ENCODE measurements at places on chromosomes 1 and 21.

- DNase-seq: no peak
These were observed 16.7 kb downstream of the SLC44A3 start for GRCh38 chr1:94836891-94837290.

DNA sequence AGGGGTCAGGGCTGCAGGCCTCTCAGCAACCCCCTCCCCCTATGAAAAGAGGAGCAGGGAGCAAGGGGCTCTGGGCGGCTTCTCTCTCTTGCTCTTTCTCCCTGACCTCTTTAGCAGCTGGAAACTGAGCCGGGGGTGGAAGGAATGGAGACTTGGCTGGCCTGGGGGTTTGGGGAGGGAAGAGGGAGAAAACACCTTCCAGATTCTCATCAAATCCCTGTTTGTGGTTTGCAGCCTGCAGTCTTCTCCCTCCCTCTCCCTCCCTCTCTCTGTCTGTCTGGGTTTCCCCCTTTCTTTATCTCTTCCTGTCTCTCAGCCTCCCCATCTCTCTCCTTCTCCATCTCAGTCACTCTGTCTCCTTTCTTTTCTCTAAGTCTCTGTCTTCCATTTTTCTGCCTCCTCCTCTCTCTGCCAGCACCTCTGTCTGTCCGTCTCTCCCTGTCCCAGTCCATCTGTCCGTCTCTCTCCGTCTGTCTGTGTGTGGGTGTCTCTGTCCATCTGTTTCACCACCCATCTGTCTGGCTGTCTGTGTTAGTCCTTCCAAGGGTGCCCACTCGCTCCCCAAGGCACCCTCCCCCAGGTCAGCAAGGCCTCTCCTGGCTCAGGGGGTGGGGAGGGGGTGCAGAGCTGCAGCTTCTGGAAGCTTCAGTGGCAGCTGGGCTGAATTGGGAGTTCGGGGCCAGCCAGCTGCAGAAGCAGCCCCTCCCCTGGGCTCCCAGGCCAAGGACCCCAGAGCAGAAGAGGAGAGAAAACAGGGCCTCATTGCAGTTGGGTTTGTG lies 6.2 kb downstream of the AHDC1 start:
- DNase-seq: no peak

GRCh38 chr1:9730096-9730901 lies 78.8 kb downstream of the PIK3CD start:
- no peak for DNase-seq

DNA sequence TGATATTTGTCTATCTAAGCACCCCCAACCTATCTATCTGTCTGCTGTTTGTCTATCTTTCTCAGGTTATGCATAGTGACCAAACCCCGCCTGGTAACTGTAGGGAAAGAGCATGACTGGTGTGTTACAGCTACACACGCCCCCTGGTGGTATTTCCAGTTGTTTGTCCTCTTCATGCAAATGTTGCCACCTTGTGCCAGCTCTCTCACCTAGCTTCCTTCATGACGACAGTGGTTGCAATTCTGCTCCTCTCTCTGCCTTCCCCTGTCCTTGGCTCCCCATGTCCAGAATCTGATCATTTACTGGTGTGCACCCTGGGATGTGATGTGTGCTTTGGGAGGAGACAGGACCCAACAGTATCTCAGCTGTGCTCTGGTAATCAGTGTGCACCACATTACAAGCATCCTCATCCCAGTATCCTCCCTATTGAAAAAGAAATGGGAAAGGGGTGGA lies 8.1 kb upstream of the INKA2 start:
- DNase-seq: no peak

- no peak for DNase-seq
These were observed 25.2 kb upstream of the TDRD10 start for GRCh38 chr1:154476791-154477190.

DNA sequence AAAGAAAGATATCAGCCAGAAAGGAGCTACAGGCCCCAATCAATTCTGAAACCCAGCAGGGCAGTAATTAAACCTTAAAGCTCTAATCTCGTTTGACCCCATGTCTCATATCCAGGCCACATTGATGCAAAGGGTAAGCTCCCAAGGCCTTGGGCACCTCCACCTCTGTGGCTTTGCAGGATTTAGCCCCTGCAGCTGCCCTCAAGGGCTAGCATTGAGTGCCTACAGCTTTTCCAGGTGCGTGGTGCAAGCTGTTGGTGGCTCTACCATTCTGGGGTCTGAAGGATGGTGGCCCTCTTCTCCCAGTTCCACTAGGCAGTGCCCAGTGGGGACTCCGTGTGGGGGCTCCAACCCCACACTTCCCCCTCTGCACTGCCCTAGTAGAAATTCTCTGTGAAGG lies 429.9 kb downstream of the NPHP4 start:
- DNase-seq: no peak

- no peak for DNase-seq
These were observed 3.5 kb upstream of the CD244 start for GRCh38 chr1:160866001-160866694.

- peak; percentile 85 for DNase-seq
These were observed 5.4 kb downstream of the TRIM62 start for GRCh38 chr1:33176362-33176850.

- no peak for DNase-seq
These were observed 548.5 kb upstream of the NEGR1 start for GRCh38 chr1:72830606-72831390.

DNA sequence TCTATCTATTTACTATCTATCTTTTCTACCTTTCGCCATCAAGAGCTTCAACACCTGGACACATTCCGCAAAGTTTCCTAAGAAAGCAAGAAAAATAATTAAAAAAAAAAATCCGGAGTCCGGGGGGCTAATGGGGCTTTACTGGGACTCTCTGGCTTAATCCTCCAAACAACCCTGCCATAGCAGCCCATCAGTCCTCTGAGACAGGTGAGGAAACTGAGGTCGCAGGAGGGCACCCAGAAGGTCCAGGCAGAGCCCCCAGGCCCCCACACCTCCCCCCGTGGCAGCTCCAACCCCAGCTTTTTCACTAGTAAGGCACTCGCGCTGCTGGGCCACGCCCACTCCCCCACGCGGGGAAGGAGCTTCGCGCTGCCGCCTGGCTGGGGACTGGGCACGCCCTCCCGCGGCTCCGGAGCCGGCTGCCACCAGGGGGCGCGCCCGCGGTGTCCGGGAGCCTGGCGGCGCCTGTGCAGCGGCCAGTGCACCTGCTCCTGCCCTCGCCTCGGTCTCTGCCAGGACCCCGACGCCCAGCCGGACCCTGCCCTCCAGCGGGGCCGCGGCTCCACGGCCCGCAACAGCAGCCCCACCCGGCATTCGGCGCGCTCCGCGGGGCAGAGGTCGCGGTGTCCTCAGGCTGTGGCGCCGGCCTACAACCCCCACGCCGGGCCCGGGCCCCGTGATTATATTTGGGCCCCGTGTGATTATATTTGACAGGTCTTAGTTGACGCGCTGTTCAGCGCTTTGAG lies 54.1 kb upstream of the SAMD11 start:
- no peak for DNase-seq

GRCh38 chr1:226520640-226521355 lies 27.8 kb upstream of the STUM start:
- no peak for DNase-seq

- no peak for DNase-seq
These were observed 3.7 kb upstream of the ACTRT2 start for GRCh38 chr1:3017440-3018050.

- DNase-seq: no peak
These were observed 47.6 kb upstream of the GJA5 start for GRCh38 chr1:147808025-147808424.

DNA sequence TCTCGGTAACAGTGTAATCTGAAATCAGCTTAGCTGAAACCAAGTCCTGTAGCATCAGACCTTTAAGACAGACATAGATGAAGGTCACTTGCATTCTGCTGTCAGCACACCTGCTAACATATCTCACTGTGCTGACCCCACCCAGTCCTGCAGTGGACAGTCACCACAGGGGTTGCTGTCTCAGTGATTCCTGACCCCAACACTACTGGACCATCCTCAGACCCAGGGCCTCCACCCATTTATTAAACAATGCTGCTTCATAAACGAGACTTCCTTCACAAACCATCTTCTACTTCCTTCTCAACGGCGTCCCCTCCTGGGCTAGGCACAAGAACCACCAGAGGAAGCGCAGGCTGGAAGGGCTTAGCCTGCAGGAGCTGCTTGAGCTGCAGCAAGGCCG lies 17.8 kb upstream of the LSS start:
- DNase-seq: no peak

- DNase-seq: no peak
These were observed 77.9 kb downstream of the LAMC1 start for GRCh38 chr1:183101081-183101480.

- DNase-seq: no peak
These were observed 6.8 kb upstream of the NFYC start for GRCh38 chr1:40684669-40685068.

DNA sequence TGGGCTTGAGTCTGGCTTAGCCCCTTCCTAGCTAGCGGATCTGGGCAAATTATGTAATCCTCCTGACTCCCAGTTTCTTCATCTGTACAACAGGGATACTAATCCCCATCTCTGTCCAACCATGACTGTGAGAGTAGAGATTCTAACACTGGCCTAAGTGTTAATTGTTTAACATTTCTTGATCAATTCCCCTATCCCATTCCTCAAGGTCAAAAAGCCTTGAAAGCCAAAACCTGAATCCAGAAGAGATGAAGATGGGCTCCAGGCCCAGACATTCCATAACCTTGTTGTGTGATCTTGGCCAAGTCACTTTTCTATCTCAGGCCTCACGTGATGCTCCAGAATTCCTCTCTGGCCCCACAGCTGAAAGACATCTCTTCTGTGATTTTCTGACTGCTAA lies 18.8 kb upstream of the PHLDA3 start:
- no peak for DNase-seq

GRCh38 chr1:63435161-63435560 lies 67.7 kb downstream of the ALG6 start:
- no peak for DNase-seq

- DNase-seq: no peak
These were observed 16.6 kb downstream of the SAMD11 start for GRCh38 chr1:940107-941014.

- DNase-seq: no peak
These were observed 33.3 kb downstream of the C2CD2 start for GRCh38 chr21:41920476-41920875.

- no peak for DNase-seq
These were observed 286.2 kb upstream of the POU3F1 start for GRCh38 chr1:38332649-38333310.

GRCh38 chr1:54336116-54336515 lies 70.1 kb downstream of the SSBP3 start:
- DNase-seq: no peak

- DNase-seq: no peak
These were observed 2.1 kb upstream of the RAP1GAP start for GRCh38 chr1:21670956-21671902.

DNA sequence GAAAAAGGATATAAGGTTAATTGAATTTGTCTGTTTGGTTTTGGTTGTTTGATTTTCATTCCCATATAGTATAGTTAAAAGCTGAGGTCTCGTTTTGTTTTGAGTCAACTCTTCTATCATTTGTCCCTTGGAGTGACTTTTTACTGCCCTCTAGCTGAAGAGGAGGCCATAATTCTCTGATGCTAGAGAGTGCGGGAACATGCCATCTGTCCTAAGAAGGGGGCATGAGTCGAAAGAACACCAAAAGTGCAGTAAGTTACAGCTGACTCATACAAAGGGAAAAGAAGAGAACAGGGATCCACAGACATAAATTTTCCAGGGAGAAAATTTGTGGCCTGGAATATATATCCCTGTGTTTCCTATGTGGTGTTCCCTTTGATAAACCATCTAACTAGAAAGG lies 4.1 kb downstream of the KRTAP21-3 start:
- DNase-seq: no peak

DNA sequence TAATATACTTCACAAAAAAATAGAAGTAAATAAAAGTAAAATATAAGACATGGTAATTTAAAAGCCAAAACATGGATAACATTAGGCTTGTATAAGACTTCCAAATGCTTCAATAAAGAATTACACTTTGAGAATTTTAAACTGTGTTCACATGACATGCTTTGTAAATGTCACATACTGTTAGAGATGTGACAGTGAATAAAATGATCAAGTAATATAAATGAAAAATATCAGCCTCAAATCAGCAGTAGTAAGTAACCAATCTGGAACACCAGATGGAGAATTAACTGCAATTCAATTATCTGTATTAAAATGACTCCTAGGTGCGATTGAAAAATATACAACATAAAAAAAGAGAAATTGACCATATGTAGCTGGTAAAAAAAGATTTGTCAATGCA lies 1260.8 kb downstream of the BRINP3 start:
- DNase-seq: peak; percentile 11

- peak; percentile 18 for DNase-seq
These were observed 31.1 kb upstream of the SRP9 start for GRCh38 chr1:225746361-225747179.

DNA sequence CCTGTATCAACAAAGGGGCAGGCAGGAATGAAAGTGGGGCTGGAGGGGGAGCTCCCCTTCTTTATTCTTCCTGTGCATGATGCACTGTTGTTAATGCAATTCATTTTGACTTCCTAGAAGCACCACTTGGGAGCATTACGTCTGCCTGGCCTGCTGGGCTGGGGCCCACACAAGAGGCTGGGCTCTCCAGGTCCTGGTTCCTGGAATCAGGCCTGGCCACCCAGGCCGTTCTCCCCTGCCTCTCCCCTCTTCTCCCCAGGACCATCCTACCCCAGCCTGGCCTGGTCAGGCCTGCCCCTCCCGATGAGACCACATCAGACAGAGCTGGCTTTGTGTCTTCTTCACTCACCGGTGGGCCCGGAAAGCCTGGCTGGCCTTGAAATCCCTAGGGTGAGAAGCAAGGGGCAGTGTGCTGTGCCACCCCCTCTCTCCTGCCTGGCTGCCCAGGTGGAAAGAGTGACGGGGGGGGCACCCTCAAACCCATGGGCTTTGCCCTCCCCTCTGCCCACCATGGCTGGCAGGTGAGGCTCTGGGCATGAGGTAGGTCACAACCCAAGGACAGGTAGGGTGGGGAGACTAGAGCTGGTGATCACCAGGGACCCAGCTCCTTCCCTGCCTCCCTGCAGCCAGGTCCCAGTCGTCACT lies 20.7 kb upstream of the PEF1 start:
- no peak for DNase-seq

DNA sequence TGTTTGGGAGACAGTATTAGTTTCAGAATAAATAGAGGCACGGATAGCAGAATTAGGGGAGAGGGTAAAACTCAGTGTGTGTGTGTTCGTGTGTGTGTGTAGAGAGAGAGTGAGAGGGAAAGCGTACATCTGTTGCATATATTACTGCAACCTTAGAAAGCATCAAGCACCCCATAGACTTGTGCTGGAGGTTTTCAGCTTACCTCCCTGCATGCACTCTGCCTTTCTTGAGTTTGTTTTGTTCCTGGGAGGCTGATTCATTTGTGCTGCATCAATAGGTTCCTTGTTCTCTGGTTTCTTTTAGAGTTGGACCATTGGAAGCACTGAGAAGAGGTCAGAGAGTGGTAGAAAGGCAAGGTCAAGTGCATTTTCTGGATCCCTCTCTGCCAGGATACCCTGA lies 104.4 kb upstream of the KCNK1 start:
- DNase-seq: no peak
